Fibroblast of skin of left quadriceps (primary cell): ENCODE measurements at places on chromosomes 1 and 21.
A peak's percentile ranks its signal among the peaks of the same experiment; 100 is the strongest.

DNA sequence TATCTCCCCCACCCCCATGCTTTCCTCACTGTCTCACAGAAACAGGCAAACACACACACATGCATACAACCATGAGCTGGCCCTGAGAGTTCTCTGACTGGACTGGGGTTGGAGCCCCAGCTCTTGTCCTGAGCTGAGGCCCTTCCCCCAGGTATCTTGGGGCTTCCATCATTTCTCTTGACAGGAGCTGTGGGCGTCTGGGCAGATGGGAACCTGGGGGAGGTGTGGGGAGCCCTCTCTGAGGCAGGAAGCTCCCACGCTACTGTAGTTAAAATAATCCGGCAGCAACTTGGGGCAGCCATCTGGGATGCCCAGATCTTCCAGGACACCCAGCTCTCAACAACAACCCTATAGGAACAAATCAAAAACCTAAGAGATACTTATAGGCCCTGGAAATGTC is 2.7 kb upstream of the KIF21B start:
- DNase-seq = no peak

DNA sequence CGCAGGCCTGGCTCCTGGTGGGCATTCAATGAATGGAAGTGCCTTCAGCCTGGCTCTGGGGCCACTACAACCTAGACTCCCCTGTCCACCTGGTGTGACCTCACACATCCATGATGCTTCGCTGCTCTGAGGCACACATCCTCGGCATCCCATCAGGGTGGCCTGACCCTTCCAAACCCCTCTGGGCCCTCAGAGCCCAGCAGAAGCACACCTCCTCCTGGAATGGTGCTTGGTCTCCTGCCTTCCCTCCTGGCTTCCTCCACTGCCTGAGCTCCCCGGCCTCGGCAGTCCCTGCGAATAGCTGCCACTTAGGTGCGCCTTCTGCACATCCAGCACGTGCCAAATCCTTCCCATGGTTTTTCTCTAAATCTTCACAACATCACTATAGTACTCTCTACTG is 133.8 kb downstream of the GLIS1 start:
- DNase-seq = no peak

GRCh38 chr21:44087426-44088400 is 19.5 kb upstream of the PWP2 start:
- DNase-seq = no peak

DNA sequence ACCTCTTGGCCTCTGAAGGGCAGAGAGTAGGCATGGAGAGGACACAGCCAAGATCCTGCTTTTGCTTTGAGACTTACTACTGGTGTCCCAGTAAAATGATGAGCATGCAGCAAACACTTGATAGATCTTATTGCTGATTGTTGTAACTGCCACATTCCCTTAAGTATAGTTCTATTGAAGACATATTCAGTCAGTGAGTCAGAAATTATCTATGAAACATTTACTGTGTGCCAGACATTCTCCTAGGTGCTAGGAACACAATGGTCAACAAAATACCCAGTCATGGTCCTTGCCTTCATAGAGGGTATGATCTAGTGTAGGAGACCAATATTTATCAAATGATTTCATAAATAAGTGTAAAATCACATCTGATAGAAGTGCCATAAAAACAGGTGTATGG is 13.6 kb downstream of the STYXL2 start:
- no peak for DNase-seq

DNA sequence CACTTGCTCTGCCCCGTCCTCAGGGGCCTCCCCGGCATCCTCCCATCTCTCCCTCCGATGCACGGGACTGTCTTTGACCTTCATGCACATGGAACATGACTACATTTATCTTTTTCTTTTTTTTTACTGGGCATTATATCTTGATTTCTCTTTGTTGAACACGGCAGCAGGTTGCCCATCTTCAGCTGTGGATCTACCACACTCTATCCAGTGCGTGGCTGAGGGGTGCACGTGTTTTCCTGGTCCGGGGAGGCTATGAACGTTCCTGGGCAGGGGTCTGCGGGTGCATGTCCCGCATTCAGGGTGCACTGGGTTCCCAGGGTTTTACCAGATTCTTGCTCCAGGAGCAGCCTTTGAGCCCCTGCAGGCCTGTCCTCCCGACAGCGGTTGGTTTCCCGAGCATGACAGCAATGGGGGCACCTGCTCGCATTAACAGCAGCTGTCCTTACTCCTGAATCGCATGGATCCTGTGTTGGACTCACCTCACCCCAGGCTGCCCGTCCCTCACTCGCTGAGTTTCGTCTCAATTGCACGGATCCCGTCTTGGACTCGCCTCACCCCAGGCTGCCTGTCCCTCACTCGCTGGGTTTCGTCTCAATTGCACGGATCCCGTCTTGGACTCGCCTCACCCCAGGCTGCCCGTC is 7.4 kb downstream of the POFUT2 start:
- no peak for DNase-seq

DNA sequence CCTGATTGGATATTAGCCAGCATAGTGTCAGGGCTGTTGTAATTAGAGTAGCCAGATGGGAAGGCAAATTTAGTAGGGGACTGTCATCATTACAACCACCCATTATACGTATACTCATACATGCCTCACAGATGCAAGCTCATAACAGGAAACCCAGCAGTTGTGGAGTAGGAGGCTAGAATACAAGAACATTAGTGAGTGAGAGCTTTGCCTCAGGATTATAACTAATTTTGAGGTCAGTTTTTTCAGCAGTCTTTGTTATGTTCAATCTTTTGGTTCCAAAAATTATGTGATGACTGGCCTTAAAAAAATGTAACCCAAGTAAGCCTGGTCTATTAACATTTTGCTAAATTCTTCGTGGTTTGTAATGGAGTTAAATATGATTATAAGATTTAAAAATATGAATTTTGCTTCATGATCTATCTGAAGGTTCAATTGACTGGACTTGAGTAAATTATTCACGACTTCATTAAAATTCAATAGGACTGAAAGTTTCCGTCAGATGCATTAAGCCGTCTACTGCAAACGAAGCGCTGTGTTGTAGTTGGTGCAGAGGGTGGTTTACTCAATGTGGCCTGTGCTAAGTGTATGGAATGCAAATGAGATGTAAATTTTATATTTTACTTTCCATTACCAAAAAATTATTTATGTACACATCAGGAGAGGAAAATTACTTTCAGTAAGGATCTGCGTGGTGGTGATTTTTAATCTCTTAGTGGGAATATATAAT is 48.8 kb downstream of the KCNK1 start:
- DNase-seq = peak; percentile 41

GRCh38 chr1:1631782-1632420 is at the start of gene MMP23B:
TSS of gene MMP23B (plus strand) at chr1:1632173. CDS start at chr1:1632219, 46 bp downstream.
- no peak for DNase-seq

- DNase-seq = no peak
These were observed 2.3 kb downstream of the COX20 start for GRCh38 chr1:244837597-244838258.

- no peak for DNase-seq
These were observed 10.4 kb upstream of the ETV3L start for GRCh38 chr1:157110003-157110402.

DNA sequence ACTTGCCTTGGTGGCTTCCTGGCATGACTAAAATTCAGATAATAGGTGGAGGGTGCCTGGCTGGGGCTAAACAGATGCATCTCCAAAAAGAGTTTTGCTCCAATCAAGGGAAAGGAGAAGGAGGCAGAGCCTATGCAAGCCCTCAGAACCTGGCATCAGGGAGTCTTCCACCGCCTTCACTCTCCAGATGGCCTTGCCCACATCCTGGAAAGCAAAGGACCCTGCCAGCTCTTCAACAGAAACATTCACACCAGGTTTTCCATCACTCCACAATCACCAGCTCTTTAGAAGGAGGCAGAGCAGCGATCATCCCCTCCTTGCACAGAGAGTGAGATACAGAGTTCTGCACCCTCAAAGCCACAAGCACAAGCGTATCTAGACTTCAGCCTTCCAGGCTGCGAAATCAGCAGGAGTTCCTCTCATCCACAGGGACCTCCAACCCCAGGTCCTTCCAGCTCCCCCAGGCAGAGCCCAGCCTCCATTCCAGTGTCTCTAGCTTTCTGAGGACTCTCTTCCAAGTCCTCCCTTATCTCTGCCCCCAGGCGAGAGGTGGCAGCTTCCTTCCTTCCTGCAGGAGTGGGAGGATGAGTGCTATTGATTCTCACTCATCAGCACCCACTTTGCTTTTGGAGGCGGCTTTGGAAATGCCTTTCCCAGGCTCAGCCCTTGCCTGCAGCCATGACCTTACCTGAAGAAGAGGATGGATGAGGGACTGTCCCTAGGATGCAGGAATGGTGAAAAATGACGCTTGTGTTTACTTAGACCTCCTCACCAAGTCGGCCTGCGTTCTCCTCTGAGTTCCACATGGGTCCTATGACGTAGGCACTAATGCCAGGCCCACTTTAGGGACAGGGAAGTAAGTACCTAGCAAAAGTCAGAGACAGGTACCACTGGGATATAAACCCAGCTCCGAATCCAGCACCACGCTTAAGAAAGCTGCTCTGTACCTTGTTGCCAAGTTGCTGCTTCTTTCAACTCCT is 75.4 kb downstream of the RIPK4 start:
- no peak for DNase-seq
